ENCODE measurements at places on chromosomes 2 and 18.

- DNase-seq: no peak
Observed at GRCh38 chr2:145421841-145422240, 901.9 kb upstream of the ZEB2 start.

- DNase-seq: no peak
Observed at GRCh38 chr2:86223140-86223926, 24.1 kb downstream of the MRPL35 start.

- DNase-seq: no peak
Observed at GRCh38 chr18:79571211-79572092, 108.2 kb upstream of the CTDP1 start.

GRCh38 chr18:46464926-46465655 is 191.9 kb downstream of the LOXHD1 start:
- DNase-seq: no peak

GRCh38 chr18:61574665-61575064 is 241.4 kb downstream of the CDH20 start:
- DNase-seq: no peak

- no peak for DNase-seq
Observed at GRCh38 chr2:204207866-204208265, 271.3 kb downstream of the ICOS start.

GRCh38 chr2:225614915-225615314 is 215.4 kb downstream of the NYAP2 start:
- DNase-seq: no peak

DNA sequence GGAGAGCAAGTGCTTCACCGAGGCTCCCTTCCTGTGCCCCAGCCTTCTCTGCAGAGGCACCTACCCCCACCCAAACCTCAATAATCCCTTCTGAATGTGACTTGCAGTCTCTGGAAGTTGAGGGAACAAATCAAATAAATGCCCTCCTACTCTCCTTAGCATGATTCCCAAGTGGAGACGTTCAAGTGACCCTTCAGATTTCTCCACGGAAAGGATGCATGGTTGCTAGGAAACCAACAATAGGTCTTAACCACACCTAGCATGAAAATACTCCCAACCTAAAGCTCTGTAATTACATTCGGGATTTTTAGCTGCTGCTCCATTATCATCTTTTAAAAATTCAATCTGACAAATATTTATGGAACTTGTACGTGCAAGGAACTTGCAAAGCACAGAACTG is 50.2 kb upstream of the CABLES1 start:
- no peak for DNase-seq

GRCh38 chr2:191250400-191250799 is 5.2 kb downstream of the MYO1B start:
- DNase-seq: no peak

DNA sequence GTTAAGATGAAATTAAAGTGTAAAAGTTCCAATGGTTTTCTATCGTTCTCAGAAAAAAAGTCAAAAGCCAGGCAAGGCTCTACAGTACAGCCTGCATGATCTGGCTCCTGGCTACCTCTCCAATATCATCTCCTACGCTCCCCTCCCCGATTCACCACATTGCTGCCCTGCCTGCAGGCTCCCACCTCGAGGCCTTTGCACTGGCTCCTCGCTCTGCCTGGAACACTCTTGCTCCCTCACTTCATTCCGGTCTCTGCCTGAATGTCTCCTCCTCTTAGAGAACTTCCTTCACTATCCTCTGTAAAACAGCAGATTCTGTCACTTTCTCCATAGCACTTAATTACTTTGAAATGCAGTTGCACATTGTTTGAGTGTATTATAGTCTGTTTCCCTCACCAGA is 72.5 kb downstream of the KLF7 start:
- no peak for DNase-seq

DNA sequence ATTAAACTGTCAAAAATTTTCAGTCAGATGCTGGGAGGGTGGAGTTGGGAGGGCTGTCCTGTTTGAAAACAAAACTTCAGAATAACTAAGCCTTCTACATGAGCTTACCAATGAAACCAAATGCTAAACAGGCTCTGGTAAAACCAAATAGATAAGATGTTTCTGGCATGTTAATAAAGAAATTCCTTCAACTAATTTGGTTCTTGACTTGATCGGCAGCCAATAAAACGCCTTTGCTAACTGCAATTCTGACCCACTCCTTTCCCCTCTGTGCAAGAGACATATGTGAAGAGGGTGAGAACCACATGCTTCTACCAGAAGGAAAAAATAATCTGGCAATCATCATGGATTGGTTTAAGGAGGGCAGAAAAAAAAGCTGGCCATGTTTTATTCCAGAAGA is 20.9 kb downstream of the MAP4K3 start:
- no peak for DNase-seq

DNA sequence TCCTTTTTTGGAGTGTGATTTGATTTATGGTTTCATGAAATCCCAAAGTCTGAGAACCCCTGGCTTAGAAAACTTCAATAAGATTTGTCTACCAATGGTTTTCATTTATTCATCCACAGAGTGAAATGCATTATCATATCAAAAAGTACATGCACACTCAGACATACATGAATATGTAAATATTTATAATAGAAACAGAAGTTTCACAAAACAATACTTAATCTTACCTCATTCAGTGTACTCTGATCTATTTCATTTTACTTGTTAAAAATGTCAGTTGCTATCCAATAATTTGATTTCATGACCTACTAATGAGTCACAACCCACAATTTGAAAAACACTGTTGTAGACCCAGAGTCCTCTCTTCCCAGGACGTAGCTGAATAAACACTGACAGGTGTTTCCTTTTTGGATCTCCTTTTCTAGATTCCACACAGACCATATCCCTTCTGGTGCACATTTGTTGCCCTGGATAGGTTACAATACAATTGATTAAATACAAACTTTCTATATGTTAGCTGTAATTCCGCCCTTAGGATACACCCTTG is 10.4 kb upstream of the CAVIN2 start:
- no peak for DNase-seq

DNA sequence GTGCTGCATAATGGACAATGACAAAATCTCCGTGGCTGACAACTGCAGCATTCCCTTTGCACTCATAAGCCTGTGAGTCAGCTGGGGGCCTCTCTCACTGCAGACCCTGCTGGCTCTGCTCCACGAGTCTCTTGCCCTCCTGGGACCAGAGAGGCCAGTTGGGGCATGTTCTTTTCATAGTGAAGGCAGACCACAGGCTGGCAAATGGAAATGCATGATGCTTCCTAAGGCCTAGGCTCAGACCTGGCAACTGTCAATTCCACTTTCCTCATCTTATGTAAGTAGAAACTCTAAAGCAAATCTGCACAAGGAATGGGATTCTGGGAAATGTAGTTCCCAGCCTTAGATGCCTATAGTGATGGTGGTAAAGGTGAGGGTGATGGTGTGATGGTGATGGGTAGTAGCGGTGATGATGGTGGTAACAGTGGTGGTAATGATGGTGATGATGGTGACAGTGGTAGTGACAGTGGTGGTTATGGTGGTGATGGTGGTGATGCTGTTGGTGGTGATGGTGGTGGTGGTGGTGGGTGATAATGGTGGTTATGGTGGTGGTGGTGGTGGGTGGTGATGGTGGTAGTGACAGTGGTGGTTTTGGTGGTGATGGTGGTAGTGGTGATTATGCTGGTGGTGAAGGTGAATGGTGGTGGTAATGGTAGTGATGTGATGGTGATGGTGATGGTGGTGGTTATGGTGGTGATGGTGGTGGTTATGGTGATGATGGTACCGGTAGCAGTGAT is 185.8 kb upstream of the ARL4C start:
- DNase-seq: no peak

GRCh38 chr18:58239879-58240278 is 195.9 kb downstream of the NEDD4L start:
- no peak for DNase-seq

DNA sequence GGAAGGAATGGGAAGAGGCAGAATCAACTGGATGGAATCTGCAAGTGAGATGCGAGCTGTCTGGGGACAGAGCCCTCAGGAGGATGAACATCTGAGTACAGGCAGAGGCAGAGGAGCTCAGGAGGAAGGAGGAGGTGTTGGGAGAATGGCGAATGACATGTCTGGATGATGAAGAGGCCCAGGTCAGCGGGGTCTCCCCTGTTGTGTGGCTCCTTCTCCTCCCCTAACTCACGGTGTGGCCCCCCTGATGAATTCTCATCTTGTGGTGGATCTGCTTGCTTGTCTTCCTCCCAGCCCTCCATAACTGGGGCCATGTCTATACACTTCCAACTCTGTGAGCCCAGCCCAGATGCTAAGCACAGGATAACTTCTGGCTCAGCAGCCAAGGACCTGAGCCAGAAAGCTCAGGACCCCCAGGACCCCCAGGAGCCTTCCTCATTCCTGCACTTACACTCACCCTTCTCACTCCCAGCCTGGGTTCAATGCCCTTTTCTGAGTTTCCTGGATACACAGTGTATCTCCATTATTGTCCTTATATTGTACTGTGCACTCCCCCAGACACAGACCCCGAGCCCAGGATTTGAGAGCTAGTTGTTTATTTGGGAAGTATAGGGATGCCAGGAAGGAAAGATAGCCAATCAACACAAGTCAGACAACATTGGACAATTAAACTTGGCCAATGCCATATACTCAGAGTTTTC is 678.6 kb upstream of the HS6ST1 start:
- no peak for DNase-seq

DNA sequence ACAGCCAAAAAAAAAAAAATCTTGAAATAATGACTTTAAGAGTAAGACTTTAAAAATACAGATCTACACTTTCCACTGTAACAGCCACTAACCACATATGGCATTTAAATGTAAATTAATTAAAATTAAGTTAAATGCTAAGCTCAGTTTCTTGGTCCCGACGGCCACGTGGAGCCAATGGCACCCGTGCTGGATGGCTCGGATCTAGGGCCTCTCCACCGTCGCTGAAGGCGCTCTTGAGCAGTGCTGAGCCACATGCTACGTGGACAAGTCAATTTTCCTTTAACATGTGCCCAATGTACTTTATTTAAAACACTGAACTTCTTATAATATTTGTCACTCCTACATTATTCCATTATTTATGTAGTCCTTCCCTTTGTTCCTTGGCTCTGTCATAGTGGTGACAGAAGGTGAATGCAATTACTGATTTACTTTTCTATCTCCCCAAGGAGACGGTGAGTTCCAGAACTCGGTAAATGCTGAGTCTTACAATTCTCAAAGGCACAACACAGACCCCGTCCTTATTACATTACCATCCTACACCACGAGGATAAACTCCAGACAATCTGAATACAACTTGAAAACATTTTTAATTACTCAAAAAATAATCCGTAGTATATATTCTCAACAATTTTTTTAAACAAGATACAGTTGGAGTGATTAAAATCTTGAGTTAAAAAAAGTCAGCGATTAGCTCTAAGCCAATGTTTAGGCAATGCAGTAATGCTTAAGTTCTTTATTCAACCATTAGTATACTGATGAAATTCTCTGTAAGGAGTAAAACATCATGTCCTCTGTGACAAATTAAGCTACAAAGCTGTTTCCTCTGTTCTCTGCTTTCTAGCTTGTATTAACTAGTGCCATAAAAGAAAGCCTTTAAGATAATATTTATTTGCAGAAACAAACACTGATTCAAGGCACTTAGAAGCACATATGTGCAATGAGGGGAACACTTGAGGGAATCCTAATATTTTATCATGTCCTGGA is 95.1 kb downstream of the AFF3 start:
- DNase-seq: no peak

DNA sequence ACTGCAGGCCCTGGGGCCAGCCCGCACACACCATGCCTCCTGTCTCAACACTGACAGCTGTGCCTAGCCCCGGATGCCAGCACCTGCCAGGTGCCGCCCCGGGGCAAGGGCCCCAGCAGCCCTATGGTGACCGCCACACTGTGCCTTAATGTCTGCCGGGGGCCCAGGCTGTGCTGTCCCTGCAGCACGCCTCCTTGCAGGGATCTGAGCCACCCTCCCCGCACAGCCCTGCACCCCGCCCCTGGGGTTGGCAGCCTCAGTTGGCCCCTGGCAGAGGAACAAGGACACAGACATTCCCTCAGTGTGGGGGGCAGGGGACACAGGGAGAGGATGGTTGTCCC is 8.5 kb upstream of the CAPN10 start:
- no peak for DNase-seq

DNA sequence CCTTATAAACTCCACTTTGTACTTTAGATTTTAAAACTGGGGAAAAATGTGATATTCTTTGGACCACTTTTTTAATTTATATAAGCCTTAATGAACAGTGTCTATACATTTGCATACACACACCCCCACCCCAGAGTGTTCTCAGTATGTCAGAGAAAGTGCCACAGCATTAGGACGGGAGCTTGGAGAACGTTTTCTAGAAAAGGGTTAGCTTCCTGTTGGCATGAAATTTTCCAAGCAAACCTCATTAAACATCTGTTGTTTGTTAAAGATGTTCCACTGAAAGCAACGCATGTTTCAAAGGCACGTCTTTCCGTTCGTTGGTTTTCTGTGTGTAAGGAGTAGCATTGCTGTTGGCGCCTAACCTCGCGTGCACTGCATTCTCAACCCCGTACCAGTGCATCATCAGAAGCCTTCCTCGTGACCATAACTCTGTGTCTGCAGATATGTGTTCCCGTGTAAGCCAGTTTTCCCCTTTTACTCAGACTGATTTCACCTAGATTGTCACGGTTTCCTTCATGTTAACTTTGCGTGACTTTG is 228.5 kb downstream of the ALPK2 start:
- DNase-seq: no peak

DNA sequence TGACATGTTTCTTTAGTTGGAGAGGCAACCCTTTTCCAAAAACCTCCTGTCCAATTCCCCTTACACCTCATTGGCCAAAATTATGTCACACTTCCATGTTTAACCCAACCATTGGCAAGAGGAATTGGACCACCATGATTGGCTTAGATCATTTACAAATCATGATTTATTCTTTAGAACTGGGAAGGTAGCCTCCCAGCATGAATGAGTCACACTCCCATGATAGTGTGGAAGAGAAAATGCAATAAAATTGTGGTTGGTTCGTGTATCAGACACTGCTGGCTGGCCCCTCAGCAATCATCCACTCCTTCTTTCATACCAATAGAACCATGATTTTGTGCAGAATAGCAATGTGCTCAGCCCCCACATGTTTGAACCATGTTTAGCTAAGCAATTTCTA is 156.6 kb upstream of the ACVR2A start:
- no peak for DNase-seq

GRCh38 chr2:100408104-100408503 is 9.4 kb downstream of the CHST10 start:
- DNase-seq: no peak

DNA sequence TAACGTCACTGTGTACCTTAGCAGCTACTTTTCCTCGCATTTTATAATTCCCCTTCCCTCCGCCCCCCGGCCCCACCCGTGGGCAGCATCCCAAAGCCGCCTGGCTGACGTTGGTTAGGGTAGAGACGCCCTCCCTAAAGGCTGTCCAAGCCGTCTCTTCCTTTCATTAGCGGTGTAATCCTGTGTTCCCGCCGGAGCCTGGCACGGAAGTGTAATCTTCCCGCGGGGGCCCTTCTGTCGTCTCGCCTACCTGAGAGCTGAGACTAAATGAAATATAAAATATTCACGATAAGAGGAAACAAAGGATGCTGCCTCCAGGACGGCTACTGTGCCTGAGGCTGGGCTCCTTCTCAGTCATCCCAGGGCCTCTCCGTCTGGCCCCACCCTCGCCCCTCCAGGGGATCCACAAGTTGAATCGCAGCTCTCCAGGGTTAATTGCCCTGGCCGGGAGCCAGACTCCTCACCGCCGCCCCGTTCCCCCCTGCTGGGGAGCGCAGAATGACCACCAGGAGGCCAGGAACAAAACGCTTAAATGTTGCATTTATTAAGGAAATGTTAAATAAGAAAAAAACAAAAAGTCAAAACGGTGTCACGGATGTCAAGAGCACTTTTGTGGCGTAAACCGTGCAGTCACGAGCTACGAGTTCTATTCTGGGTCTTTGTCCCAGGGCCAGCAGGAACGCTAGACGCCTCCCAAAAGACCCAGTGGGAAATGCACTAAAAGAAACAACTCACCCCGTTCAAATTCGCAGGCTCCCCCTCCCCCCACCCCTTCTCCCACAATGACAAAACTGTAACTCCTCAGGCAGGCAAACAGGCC is 1.5 kb downstream of the RPRM start:
- no peak for DNase-seq

Data from hematopoietic multipotent progenitor cell treated with erythropoietin and hydrocortisone succinate and interleukin-3 and kit ligand, for 17 days (in vitro differentiated cells).